SW 1271 (cell line): ENCODE measurements at places on chromosomes 13 and 19.
A peak's percentile ranks its signal among the peaks of the same experiment; 100 is the strongest.

- DNase-seq: no peak
Observed at GRCh38 chr19:2813235-2814160, 6.2 kb upstream of the ZNF554 start.

GRCh38 chr19:13100841-13101589 is 1.6 kb downstream of the LYL1 start:
- no peak for DNase-seq

- no peak for DNase-seq
Observed at GRCh38 chr13:57716295-57716694, 84.8 kb downstream of the PCDH17 start.

DNA sequence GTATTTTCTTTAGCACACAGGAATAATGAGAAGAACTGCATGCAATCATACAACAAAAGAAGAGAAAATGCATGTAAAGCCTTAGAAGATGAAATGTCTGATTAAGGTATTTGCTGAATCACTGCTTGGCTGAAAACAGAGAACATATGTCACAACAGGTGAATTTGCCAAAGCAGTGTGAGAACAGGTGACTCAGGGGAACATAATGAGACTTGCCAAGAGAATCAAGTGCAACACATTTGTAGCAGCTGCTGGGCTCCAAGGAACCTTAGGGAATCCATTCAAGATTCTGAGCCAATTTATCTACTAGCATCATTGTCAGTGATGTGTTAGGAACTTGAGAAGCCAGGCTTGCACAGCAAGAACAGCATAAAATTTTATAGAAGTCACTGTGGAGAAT is 273.1 kb downstream of the PCDH20 start:
- DNase-seq: no peak

DNA sequence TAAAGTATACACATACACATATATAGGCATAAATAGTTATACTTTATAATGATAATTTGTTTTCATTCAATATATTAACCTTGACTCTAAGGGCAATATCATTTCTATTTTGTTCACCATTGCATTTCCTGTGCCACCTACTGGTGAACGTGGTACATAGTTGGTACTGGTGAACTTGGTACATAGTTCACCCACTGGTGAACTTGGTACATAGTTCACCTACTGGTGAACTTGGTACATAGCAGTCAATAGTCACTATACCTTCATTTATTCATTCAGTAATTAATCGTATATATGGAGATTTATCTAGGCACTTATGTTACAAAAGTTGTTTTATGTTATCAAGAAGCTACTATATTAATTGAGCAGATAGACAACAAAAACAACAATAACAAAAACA is 172.6 kb upstream of the ATXN8OS start:
- peak; percentile 12 for DNase-seq

- DNase-seq: no peak
Observed at GRCh38 chr13:112183532-112184090, 116.7 kb downstream of the SOX1 start.

GRCh38 chr13:78247362-78247761 is 328.7 kb upstream of the EDNRB start:
- no peak for DNase-seq

- DNase-seq: no peak
Observed at GRCh38 chr19:17943274-17944221, 10.7 kb downstream of the CCDC124 start.

DNA sequence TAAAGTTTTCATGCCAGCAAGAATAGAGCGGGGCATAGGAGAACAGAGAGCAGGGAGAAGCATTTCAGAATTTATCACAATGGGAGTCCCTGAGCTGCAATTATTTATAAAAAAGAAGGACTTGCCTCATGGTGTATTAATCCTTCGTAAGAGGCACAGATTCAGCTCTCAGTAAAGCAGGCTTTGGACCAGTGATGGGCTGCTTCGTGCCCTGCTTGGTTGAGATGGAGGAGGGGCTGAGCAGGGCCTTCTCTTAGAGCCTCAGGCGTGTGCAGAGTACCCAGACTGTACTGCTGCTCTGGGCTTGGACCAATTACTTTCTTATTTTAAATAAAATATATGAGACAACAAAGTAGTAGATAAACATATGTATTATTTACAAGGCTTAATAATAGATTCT is 265.7 kb upstream of the SLC10A2 start:
- no peak for DNase-seq

GRCh38 chr13:73058736-73059459 is at the start of gene KLF5:
Gene KLF5 (plus strand): TSS chr13:73059005. CDS start chr13:73059328, 323 bp downstream.
- DNase-seq: peak; percentile 72

- DNase-seq: no peak
Observed at GRCh38 chr19:34457446-34457845, 24.1 kb upstream of the WTIP start.

- no peak for DNase-seq
Observed at GRCh38 chr13:46866150-46866549, 30.7 kb downstream of the HTR2A start.

- DNase-seq: no peak
Observed at GRCh38 chr19:35194012-35194984, 34.2 kb downstream of the FAM187B start.

GRCh38 chr13:35727881-35728280 is 251.4 kb upstream of the MAB21L1 start:
- no peak for DNase-seq

GRCh38 chr13:41085961-41086585 is 24.8 kb downstream of the WBP4 start:
- no peak for DNase-seq

GRCh38 chr19:10418235-10418484 is 2.2 kb upstream of the PDE4A start:
- DNase-seq: no peak

DNA sequence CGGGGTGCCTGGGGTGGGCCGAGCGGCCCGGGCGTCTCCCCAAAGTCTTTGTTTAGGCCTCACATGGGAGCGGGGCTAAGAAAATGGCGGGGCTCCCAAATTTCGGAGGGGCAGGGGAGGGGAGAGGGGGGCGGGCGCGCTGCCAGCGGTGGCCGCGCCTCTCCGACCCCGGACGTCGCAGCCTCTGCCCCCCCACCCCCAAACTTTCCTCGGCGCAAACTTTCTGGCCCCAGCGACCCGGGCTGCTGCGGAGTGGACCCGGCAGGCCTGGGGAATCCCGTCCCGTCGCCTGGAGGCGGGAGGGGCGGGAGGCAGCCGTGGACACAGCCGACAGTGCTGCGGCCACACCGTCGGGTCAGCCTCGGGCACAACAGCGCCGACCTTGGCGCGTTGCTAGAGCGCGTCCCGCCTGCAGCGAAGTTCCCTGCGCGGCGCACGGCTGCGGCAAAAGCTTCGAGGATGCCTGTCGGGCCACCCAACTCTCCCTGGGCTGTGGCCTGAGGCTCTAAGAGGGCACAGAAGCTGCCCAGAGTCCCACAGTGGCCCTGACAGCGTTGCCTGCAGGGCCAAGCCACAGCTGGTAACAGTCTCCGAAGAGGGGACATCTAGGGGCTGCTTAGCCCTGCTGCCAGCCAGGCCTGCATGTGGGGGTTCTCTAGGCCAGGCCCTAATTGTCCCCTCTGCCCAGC is 1.3 kb downstream of the NFIX start:
- no peak for DNase-seq

DNA sequence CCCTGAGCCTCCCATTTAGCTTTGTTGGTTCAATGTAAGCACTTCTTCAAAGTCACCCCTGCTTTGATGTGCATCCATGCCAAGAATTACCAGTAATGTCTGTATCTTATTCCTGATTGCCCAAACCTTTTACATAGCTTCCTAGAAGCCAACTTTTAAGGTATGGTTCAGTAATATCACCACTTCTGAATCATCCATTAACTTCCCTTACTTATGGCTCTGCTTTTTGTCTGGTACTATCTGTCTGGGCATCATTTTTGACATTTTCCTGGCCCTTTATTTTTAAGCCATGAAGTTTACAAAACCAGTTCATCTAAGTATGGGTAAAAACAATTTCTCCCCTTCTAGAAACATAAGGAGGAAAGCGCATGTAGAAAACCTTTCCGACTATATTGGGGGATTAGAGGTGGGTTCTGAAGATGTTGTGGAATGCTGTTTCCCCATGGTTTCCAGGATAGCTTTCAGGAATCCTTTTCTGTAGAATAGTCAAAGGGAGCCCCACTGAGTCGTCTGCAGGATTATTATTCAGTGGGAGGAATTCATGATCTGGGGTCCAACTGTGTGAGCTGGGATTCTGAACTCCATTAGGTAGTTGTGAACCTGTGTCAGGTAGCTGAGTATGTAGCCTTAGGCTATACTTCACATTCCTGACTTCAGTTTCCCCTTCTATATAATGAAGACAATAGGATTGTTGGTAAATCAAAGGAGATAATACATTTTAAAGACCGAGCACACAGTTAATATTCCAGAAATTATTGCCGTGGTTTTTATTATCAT is 163.8 kb downstream of the SUCLA2 start:
- no peak for DNase-seq

GRCh38 chr13:90534617-90535370 is 812.7 kb upstream of the MIR17HG start:
- no peak for DNase-seq

GRCh38 chr13:33441015-33441414 is 155.5 kb upstream of the STARD13 start:
- peak; percentile 9 for DNase-seq

GRCh38 chr19:12047868-12048267 is 4.9 kb downstream of the ZNF878 start:
- DNase-seq: no peak

DNA sequence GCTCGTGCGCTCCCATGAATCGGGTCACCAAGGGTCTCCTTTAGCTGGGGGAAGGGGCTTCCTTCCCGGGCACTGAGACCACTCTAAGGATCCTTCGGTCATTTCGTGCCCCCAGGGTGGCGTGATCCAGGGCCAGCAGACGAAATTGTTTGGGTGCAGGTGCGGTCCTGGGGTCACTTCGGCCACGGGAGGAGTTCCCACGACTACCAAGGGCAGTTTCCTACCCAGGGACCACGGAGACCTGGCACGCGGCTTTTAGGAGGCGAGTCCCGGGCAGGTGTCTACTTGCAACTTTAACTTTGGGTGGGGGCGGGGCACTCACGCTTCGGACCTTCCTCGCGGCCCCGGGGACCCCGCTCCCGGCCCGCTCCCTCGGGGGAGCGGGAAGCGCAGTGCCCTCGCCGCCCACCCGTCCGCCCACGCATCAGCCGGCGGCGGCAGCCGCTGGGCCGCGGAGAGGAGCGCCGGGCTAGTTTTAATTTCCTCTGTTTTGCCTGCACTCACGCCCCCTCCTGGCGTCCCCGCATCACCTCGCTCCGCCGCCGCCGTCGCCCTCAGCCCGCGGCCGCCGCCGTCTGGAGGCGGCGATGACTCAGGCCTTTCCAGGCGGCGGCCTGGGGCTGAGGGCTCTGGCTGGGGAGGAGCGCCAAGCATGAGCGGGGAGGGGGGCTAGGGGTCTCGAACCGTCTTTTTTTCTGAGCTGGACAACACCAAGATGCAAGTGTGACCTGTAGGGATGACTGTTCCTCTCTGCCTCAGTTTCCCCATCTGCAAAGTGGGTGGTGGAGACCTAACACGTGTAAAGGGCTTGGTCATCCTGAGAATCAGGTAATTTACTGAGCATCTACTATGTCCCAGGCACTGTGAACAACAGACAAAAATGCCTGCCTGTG is 21.8 kb downstream of the OLFM2 start:
- peak; percentile 46 for DNase-seq

DNA sequence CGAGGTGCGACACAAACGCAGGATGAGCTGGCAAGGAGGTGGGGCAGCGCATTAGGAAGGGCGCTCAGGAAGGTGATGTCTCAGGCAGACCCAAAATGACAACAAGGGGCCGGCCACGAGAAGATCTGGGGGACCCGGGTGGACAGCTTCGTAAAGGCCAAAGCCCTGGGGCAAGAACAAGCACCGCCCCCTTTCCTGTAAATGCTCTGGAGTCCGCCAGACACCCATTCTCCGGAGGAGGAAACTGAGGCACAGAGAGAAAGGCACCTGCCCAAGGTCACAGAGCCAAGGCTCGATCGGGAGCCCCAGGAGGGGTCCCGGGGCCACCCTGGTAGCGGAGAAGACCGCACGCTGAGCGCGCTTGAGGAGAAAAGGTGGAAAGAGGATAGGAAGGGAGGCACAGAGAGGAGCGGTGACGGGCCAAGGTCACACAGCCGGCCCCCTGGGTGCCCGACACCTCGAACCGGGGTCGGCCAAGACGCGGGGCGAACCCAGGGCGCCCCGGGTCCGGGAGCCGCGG is 571 bp downstream of the SAFB2 start:
- DNase-seq: no peak

DNA sequence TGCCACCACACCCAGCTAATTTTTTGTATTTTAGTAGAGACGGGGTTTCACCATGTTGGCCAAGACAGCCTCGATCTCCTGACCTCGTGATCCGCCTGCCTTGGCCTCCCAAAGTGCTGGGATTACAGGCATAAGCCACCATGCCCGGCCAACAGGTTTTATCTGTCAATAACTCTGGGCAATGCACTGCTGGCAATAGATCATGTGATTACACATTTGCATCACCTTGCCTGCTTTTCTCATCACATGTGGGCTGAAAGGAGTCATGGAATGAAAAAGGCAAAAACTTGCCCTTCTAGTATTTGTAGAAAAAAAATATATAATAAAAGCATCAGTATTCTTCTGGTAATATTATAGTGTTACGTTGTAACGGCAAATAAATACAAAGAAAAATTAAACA is 164.5 kb downstream of the NHLRC3 start:
- no peak for DNase-seq
